ENCODE measurements at places on chromosomes 16 and 17.

DNA sequence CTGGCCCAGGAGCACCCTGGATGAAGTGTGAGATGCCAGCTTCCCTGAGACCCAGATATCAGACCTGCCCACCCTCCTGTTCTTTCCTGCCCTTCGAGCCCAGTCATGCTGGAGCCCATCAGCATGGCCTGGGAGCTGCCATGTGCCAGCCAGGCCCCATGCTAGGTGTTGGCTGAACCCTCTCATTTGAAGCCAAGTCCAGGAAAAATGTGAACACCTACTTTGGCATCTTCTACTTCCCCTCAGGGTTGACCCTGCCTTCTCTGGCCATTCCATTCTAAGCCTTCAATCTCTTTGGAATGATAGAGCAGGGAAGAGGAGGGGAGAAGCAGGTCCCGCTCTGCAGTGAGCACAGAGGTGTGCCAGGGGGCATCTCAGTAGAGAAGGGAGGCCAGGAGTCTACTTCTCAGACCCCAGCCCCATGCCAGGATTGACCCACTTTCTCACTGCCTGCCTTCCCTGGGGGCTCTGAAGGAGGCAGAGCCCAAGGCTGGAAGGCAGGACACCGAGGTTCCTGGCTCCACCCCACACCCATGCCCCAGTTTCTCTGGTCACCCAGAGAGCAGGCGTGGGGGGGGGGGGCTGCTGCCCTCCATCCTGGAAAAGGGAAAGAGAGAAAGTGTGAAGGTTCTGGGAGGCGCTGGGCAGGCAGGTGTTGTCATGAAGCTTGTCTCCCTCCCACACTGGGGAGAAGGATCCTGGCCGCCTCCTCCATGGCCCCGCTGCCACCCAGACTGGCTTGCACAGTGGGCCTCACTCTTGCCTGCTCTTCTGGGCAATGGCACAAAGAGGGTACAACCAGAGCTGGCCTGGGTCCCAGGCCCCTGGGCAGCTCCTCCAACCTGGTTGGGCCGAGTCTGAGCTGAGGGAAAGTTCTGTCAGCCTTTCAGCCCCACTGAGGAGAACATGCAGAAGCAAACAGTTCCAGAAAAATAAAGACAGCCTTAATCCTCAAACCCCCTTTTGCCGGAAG lies 9.3 kb downstream of the HDAC5 start:
- no peak for DNase-seq

GRCh38 chr16:64153718-64154117 lies 968.1 kb downstream of the CDH11 start:
- DNase-seq = no peak

GRCh38 chr16:69616082-69616481 lies 50.3 kb downstream of the NFAT5 start:
- no peak for DNase-seq

DNA sequence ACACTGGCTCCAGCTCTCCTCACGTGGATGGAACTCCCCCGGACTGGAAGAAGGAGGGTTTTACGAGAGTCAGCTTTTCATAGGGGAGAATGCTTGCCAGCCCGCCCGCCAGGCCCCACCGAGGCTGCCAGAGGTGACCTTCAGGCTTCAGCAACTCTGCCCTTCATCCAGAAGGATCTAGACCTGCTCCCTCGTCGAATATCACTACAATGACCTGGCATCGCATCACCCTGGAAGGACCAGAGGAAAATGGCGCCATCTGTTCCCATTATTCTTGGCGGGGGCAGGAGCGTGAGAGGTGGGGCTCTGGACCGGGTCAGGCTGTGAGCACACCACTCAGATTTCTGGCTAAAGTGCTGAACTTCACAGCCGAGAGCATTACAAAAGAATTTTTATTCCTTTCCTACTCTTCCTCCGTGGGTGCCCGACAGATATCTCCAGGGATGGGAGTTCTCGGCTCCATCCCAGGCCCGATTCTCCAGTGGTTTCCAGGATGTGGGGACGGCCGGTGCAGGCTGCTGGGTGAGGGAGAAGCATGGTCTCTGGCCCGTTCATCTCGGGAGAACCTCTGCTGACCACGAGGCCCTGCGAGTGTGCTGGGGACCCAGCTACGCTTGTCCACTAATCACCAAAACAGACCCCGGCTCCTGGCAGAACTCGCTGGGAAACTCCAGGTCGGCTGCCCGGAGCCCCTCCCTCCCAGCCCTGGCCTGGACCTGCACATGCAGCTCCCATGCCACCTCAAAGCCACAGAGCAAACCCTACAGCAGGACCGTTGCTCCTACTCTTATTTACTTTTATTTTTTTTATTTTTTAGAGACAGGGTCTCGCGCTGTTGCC lies 36.8 kb upstream of the ZNF469 start:
- DNase-seq = no peak

DNA sequence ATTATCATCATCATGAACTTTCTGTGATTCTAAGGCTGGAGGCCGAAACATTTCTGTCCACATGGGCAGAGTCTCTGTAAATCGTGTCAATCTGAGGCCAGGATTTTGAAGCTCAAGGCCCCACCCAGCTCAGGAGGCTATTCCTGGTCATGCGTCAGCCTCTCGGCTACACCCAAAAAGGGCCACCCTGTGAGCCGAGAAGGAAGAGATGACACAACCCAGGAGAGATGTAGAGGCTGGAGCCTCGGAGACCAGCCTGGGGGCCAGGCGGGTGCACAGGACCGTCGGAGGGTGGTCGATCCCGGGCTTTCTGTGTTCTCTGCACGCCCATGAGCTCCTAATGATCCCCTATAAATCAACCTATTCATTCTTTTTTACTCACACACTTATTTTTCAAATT lies 1.1 kb upstream of the CACNG1 start:
- no peak for DNase-seq

DNA sequence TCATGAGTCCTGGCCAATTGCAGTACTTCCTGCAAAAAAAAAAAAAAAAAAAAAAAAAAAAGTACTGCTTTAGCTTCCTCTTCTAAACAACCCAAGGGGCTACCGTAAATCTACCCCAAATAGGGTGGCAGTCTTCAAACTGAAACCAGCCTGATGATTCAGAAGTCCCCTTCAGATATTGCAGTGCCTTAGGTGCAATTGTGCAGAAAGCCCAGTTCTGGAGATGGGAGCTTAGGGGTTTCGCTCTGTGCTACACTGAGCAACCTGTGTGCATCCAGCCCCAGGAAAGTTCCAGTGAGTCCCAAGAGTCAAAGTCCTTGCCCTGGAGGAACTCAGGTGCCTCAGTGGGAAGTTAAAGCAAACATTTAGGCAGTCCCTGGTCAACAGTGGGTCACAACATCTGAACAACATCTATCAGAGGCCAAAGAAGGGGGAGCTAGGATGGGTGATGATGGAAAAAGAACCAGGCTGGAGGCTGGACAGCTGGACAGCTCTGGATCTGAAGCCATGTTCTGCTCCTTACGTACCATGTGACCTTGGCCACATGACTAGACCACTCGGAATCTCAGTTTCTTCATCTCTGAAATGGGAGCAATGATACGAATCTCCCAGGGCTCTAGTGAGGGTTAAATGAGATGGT lies 6.7 kb upstream of the CIITA start:
- DNase-seq = no peak

- DNase-seq = no peak
These were observed 6.1 kb downstream of the SEC14L1 start for GRCh38 chr17:77146882-77147281.

- DNase-seq = no peak
These were observed 6.7 kb upstream of the SEZ6 start for GRCh38 chr17:29012535-29012934.

DNA sequence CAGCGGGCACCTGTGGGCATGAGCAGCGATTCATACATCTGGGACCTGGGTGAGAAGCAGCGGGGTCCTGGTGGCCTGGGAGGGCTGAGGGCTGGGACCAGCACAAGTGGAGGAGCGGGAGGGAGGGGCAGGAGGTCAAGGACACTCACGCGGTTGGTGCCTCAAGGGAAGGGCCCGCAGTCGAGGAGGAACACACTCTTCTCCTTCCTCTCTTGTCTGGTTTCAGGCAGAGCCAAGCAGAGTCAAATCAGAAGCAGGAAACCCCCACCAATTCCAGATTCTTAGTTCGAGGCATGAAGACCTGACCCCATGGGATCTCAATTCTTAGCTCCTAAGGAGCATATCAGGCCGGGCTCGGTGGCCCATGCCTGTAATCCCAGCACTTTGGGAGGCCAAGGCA lies 15.7 kb downstream of the DNAI2 start:
- DNase-seq = no peak

Data from H1 (cell line).